ENCODE measurements at places on chromosomes 1 and 21. TPM values are rescaled to one million over a fixed set of nuclear protein-coding genes. Genes with fewer than 3 reads are reported as not detected.

Gene ECM1
- 12.0 TPM for total RNA-seq

Gene LENEP
- 0.84 TPM for total RNA-seq

Gene PADI2
- total RNA-seq, result not detected

Gene AVPR1B
- total RNA-seq, result not detected

Gene LINGO4
- total RNA-seq, result not detected

Gene VCAM1
- not detected for total RNA-seq

Gene NIBAN1
- 154 TPM for total RNA-seq

Gene TMEM59
- total RNA-seq, result 161 TPM

Gene AK5
- total RNA-seq, result not detected

Gene MX2
- 0.42 TPM for total RNA-seq

Gene ERG
- not detected for total RNA-seq

GRCh38 chr1:93733340-93733739 lies 51.7 kb upstream of the BCAR3 start:
- DNase-seq, result no peak

- no peak for DNase-seq
Measured at GRCh38 chr1:20884513-20884912, 97.4 kb upstream of the HP1BP3 start.

DNA sequence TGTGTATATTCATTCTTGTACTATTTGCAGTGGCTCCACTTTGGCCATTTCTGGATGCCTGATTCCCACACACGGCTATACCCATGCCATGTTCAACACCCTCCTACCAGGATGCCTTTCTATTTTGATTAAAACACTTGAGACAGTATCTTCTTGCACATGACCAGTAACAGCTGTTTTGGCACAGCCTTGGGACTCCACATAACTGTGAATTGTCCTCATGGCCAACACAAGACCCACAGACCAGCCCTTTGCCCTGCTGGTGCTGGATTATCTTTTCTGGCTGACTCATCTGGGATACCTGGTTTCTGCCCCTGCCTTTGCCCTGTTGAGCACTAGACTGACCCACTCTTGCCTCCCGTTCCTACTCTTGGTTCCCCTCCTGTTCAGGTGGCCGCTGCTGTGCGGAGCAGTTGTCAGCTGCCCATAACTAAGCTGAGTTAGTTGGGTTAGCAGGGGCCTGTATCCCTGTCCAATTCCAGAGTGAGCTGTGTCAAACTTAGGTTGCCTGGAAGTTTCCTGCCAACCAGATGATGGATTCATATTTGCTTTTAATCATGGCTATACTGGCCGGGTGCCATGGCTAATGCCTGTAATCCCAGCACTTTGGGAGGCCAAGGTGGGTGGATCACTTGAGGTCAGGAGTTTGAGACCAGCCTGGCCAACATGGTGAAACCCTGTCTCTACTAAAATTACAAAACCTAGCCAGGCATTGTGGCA lies 10.8 kb upstream of the EYA3 start:
- DNase-seq, result no peak

GRCh38 chr1:48120621-48121020 lies 101.9 kb upstream of the SLC5A9 start:
- no peak for DNase-seq

DNA sequence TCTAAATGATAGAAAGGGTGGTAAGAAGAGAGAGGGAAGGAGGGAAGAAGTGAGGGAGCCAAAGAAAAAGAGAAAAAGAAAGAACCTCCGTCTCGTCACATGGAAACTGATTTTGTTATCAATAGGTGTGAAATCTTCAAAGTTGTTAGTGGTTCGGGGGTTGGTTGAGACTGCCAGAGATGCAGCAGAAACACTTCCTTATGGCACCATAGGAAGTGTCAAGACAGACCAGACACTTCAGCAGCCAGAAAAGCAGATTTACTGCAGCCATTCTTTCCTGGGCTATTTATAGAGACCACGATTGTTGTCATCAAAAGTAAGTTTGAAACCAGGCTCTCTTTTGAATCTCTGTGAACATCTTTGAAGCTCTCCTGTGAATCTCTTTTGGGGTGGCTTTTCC lies 150.5 kb downstream of the PLPPR5 start:
- no peak for DNase-seq

- DNase-seq, result no peak
Measured at GRCh38 chr1:218785928-218786327, 387.8 kb upstream of the LYPLAL1 start.

DNA sequence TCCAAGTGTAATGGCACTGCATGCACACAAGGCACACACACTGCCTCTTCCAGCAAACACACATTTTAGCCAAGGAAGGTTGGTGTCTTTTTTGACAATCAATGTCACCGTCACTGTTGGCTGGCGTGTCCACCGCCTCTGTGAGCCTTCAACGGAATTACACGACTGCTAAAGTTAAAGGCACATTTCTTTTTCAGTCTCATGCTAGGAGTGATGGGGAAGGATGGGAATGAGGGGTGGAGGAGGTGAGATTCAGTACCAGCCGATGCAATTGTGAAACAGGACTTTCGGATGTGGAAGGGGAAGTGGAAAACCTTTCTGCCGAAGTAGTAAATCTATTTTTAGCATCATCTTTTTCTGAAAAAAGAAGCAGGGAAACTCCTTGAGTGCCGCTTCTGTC lies 1.4 kb downstream of the ELAVL4 start:
- no peak for DNase-seq

DNA sequence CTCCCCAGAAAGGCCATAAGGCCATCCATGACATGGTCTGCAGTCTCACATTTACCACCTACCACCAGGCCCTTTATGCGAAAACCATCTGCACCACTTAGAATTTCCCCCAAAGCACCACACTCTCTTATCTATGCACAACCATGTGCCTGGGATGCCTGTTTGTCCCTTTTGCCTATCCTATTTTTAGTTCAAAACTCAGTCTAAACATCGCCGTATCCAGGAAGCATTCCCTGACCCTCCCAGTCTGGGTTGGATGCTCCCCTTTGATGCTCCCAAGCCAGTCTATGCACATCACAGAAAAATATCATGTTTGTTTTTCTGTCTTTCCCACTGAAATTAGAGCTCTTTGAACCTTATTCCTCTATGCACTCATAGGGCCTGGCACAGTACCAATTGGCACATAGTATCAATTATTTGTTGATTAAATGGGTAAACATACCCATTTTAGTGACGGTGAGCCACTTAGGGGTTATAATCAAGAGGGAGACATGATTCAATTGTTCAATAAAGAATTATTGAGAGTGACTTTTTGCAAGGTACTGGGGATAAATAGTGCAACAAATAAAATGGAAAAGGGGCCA lies 6.7 kb downstream of the MPL start:
- DNase-seq, result no peak

GRCh38 chr1:27086628-27087027 lies 68.3 kb downstream of the SLC9A1 start:
- DNase-seq, result no peak

DNA sequence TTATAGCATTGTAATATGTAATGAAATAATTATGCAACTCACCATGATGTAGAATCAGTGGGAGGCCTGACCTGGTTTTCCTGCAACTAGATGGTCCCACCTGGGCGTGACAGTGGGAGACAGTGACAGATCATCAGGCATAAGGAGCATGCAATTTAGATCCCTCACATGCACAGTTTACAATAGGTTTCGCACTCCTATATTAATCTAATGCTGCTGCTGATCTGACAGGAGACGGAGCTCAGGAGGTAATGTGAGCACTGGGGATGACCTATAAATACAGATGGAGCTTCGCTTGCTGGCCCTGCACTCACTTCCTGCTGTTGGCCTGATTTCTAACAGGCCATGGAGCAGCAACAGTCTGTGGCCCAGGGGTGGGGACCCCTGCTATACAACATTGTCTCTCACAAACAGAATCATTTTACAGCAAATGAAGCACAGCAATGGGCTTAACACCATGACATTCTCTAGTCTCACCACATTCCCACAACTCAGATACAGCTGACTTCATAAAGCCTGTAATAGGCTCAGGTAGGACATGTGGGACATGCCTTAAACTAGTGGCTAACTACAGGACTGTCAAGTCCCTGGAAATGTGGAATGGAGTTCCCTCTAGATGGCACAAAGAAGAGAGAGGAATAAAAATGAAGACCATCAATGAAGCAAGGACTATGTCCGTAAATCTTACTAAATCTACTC lies 40.7 kb upstream of the SLC5A9 start:
- no peak for DNase-seq

DNA sequence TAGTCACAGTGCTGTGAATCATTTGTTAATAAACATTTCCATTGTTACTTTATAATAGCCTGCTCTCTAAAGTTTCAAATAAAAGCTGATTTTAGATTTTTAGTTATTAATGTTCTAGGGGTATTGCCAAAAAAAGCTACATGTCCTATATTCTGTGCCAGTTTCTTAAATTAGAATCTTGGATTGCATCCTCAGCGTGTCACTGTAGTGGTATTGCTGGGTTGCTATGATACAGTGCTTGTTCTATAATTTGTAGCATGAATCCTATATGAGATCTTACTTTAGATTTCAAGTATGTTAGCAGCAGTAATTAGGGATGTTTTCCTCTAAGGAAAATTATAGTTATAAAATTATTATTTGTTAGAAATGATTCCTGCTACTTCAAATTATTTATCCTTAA lies 16.4 kb downstream of the PPP2R5A start:
- no peak for DNase-seq

GRCh38 chr1:98336472-98337083 lies 324.9 kb upstream of the SNX7 start:
- no peak for DNase-seq

- DNase-seq, result no peak
Measured at GRCh38 chr1:119293797-119294196, 74.8 kb upstream of the HAO2 start.

- no peak for DNase-seq
Measured at GRCh38 chr1:54803761-54804470, 2.8 kb upstream of the TTC22 start.

DNA sequence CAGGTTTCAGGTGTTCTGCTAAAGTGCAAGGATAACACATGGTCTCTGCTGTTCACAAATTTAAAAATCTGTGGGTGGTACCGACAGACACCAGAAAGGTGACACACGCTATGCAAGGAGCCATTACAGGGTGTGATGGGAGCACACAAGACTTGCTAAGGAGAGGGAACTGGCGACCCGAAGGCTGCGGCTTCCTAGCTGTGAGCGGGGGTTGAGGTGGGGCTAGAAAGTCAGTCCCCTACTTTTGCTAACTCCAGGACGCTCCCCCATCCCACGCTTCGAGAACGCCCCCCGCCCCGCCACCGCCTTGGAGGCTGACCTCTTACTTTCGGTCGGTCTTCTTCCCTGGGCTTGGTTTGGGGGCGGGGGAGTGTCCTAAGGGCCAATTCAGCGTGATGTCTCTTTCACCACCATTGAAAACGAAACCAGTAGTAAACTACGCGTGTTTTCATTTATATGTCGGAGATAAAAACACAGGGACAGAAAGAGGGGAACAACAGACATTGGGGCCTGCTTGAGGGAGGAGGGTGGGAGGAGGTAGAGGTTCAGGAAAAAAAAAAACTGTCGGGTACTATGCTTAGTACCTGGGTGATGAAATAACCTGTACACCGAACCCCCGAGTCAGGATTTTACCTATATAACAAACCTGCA lies 1.1 kb downstream of the CKS1B start:
- peak; percentile 35 for DNase-seq

- DNase-seq, result no peak
Measured at GRCh38 chr1:77031106-77031662, 163.9 kb downstream of the ST6GALNAC5 start.

DNA sequence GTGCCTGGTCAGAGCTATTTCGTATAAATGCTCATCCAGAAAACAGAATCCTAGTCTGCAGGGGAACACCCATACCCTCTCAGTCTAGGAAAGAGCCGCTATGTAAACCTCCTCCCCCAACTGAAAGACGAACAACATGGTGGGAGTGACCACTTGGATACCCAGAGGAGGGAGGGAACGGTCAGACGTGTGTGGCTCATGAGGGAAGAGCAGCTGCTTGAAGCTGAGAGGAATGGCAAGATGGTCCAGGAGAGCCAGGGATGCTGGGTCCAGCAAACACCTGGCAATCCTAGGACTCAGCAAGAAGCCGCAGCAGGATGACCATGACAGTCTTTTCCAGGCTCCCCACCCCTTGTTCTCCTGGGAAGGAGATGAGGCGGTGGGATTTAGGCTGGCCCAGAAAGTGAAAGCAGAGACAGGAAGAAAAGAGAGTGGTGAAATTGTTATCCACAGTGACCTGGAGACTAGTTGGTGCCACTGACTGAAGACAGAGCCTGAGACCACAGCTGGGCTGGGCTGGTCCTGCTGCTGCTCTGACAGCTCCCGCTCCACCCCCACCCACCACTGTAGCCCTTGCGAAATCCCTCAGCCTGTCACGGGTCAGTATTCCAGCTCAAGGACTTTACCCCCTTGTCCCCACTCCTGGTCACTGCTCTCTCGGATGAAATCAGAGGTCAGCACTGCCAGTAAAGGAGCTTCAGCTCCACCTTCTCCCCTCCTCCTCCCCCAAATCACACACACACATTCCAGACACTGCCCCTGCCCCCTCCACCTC lies 3.6 kb downstream of the CERS2 start:
- DNase-seq, result no peak

- peak; percentile 65 for DNase-seq
Measured at GRCh38 chr1:41862384-41863221, 56.1 kb downstream of the HIVEP3 start.

- DNase-seq, result no peak
Measured at GRCh38 chr1:11774753-11775152, 12.8 kb downstream of the C1orf167 start.

DNA sequence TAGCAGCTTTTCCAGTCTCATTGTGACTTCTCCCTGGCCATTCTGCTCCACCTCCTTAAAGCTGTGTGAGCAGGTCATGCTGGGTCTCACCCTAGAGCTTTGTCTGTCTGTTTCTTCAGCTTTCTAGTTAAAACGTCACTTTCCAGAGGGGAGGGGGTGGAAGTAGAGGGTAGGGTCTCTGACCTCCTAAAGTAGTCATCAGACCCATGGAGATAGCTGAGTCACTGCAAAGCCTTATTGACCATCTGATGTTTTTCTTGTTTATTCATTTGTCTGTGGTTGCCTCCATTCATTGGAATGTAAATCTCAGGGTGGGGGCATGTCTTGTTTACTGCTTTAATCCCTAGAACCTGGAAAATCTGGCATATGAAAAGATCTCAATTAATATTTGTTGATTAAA lies 52.7 kb downstream of the ELF3 start:
- DNase-seq, result no peak

DNA sequence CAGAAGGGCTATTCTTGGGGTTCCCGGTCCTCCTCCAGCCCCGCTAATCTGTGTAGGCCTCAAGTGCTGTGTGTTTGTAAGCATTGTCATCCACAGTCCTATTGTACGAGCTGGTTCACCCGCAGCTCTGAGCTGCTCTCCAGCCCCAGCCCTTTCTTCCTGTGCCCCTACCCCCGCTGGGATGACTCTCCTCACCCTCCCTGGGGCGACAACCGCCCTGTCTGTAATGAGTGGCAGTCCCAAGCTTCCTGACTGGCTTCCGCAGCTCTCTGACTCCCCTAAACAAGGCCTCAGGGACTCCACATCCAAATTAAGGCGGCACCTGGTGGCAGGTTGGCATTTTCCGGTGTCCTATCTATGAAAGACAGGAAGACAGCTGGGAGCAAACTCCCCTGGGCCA lies 45.8 kb downstream of the TFF3 start:
- DNase-seq, result no peak

GRCh38 chr1:205286335-205286950 lies 35.1 kb downstream of the NUAK2 start:
- DNase-seq, result no peak

- DNase-seq, result no peak
Measured at GRCh38 chr1:16385659-16386453, 18.8 kb downstream of the SZRD1 start.

All from NCI-H460 (cell line).